ENCODE measurements at places on chromosomes 5 and 9.

- no peak for DNase-seq
Measured at GRCh38 chr9:2729003-2729402, 11.7 kb downstream of the KCNV2 start.

DNA sequence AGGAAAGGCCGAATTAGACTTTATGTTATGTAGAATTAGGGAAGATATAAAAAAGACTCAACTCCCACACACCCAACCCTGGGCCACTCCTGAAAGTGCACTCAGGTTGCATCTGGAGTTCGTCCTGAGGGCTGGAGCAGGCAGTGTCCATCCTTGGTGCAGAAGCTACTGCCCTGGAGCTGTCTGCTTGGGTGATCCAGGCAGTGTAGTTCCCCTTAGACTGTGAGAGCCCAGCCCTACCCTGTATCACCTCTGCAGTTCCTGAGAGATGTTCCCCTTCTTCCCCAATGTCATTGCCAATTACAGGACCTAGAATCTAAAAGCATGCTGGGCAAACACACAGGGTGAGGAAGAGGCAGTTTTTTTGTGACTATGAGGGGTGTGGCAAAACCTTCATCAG, 368.3 kb upstream of the ST8SIA4 start:
- DNase-seq, result no peak

- DNase-seq, result peak; percentile 9
Measured at GRCh38 chr5:65334077-65334476, 147.6 kb downstream of the ADAMTS6 start.

DNA sequence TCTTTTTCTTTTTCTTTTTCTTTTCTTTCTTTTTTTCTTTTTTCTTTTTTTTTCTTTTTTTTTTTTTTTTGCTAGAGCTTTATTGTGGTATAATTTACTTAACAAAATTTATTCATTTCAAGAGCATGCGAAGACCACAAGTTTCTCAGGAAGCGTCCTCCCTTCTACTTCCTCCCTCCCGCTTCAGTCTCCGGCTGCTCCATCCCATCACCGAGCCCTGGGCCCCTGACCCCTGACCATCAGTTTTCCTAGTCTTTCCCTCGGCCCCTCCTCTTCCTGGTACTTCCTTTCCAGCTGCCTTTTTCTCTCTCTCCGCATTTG, 34.7 kb downstream of the C9orf152 start:
- DNase-seq, result no peak

GRCh38 chr9:3963643-3964369, 336.1 kb downstream of the GLIS3 start:
- no peak for DNase-seq

- no peak for DNase-seq
Measured at GRCh38 chr5:62581836-62582597, 3.4 kb downstream of the LRRC70 start.

- no peak for DNase-seq
Measured at GRCh38 chr5:76391014-76391413, 12.1 kb upstream of the IQGAP2 start.

GRCh38 chr9:101711330-101711941, 27.0 kb downstream of the GRIN3A start:
- DNase-seq, result no peak

GRCh38 chr5:139105621-139106071, 92.5 kb downstream of the SIL1 start:
- DNase-seq, result peak; percentile 59

DNA sequence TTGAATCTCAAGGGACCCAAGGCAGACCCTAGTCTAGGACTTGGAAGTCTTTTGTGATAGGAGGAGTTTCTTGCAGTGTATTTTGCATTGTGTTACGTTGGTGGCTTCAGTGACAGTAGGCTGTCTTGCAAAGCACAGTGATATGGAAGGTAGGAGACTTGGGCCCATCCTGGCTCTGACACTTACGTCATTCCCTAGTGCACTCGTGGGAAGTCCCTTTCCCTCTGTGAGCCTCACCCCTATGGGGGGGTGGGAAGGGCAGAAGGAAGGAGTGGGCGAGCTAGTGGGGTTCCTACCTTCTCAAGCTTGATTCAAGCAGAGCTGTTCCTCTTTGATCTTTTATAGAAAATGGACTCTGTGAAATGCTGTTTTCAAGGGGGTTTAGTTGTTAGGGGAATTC, 9.2 kb upstream of the TEX53 start:
- no peak for DNase-seq

DNA sequence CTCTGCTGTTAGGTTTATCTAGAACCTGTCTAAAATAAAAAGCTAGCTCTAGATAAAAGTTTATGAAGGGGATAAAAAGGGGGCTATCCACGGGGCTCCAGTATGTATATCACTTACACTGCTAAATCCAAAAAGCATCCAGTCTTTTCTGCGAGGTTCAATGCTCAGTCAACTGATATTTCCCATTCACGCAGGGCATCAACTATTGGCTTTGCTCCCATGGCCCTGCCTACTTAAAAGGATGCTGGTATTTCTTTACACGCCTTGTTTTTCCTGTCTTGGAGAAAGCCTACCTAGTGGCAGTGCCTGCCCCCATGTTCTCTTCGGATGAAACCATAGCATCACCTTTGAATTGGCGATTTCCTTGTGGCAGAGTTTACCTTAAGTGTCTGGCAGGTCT, 8.1 kb downstream of the SPRY4 start:
- DNase-seq, result no peak

DNA sequence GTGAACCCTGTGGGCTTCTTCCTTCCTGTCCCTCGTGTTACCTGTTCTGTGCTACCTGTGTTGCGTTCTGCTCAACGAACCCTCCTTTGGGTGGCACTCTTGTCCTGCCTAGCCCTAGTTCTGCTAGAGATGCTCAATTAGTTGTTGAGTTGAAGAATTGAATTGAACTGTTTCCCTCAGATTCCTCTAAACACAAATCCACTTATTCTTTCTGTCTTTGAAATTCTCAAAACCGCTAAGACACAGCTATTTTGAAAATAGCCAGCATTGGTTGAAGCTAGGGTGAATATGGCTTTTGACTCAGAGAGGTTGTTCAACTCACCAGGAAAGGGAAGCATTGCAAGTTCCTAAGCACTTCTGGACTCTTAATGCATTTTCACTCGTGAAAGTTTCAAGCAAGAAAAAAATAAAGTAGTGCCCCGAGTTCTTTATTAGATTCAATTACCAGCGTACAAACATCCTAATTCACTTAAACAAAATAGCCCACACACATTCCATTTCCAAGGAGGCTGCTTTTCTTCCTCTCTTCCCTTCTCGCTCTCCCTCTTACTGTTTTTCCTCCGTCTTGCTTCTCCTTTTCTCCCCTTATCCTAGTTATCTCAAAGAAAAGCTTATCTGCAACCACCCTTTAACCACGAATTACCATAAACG, 642 bp upstream of the ITGA1 start:
- no peak for DNase-seq

- no peak for DNase-seq
Measured at GRCh38 chr5:31465291-31465690, 66.6 kb downstream of the DROSHA start.

DNA sequence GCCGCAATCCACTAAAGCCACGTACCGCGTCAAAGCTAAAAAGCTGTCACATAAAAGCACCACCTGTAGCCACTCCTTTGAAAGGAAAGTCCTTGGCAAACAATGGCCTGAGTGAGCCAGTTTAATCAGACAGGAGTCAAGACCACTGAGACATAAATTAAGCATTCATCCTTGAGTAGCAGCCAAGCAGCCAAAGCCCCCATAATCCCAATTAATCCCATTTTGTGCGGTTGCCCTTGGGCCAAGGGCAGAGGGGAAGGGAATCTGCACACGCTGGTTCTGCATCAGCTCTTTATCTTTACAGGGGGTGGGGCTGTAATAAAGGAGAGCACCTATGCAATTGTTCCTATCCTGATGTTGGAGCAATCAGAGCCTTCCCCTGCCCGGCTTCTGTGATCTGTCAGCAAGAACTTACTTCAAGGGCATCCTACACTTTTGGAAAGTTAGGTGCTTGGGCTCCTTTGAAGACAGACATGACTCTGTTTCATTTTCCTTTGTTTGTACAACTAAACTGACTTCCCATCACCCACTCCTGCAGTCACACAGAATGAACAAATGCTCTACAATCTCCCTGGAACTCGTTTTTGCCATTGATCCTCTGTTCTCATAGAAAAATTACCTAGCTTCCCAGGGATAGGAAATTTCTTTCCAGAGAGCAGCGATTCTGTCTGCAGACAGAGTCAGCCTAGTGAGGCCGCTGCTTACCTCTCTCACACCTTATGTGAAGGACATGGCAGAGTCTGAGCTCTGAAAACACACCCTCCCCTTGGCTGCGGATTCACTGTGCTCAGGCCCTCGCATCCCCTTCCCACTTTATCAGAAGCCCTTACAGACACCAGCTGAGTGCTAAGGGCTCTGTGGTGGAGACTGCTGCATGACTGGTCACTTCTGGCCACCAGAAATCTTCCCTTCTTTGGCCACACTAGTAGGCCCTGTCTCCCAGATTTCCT, 116.2 kb upstream of the TBCA start:
- DNase-seq, result no peak

DNA sequence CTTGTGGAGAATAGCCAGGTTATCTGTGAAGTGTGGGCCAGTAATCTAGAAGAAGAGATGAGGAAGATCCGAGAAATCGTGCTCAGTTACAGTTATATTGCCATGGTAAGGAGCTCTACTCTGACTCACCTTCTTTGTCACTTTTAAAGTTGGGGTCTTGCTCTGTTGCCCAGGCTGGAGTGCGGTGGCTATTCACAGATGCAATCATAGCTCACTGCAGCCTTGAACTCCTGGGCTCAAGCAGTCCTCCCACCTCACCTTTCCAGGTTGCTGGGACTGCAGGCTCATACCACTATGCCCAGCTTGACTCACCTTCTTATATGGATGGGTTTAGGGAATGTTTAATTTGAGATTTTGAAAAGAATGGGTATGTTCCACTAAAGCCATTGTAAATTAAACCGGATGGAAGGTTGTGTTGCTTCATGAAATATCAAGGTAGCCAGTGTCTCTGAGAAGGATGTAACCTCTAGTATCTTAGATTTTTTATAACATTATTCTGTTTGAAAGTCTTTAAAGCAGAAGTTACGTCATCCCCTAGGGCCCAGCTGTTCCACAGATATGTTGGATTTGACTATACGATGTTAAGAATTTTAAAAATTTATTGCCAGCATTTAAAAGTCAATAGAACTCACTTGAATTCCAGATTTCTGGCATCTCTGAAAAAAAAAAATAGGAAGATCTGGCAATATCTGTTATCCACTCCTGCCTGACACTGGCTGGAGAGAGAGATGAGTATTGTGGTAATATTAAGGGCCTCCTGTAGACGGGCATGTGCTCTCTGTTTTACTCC, 5.1 kb downstream of the CNOT8 start:
- DNase-seq, result no peak

- DNase-seq, result no peak
Measured at GRCh38 chr9:110746211-110746930, 77.8 kb downstream of the MUSK start.

- no peak for DNase-seq
Measured at GRCh38 chr5:149540089-149540488, 11.2 kb downstream of the CSNK1A1 start.

GRCh38 chr5:144403817-144404420, 233.2 kb downstream of the KCTD16 start:
- no peak for DNase-seq

- no peak for DNase-seq
Measured at GRCh38 chr5:114665551-114665950, 303.7 kb downstream of the KCNN2 start.

GRCh38 chr5:7991125-7991821, 122.3 kb downstream of the MTRR start:
- no peak for DNase-seq

- DNase-seq, result no peak
Measured at GRCh38 chr5:150510460-150511263, 2.7 kb downstream of the NDST1 start.

Data from NCI-H2081 treated with DMSO at 0.1 percent for 48 hours (cell line).